ENCODE measurements at places on chromosomes 4 and X. TPM values are rescaled to one million over a fixed set of nuclear protein-coding genes. Genes with fewer than 3 reads are reported as not detected.

TACR3 gene
- not detected for total RNA-seq

GAGE2A gene
- not detected for total RNA-seq

EDA gene
- 8.1 TPM for total RNA-seq

NUDT11 gene
- 114 TPM for total RNA-seq

SYN1 gene
- 4.1 TPM for total RNA-seq

All from prostate gland (tissue), 2 donors.